SHP77 treated with DMSO at 0.1 percent for 48 hours (cell line): ENCODE measurements at places on chromosomes 13 and 19.
A peak's percentile ranks its signal among the peaks of the same experiment; 100 is the strongest.

DNA sequence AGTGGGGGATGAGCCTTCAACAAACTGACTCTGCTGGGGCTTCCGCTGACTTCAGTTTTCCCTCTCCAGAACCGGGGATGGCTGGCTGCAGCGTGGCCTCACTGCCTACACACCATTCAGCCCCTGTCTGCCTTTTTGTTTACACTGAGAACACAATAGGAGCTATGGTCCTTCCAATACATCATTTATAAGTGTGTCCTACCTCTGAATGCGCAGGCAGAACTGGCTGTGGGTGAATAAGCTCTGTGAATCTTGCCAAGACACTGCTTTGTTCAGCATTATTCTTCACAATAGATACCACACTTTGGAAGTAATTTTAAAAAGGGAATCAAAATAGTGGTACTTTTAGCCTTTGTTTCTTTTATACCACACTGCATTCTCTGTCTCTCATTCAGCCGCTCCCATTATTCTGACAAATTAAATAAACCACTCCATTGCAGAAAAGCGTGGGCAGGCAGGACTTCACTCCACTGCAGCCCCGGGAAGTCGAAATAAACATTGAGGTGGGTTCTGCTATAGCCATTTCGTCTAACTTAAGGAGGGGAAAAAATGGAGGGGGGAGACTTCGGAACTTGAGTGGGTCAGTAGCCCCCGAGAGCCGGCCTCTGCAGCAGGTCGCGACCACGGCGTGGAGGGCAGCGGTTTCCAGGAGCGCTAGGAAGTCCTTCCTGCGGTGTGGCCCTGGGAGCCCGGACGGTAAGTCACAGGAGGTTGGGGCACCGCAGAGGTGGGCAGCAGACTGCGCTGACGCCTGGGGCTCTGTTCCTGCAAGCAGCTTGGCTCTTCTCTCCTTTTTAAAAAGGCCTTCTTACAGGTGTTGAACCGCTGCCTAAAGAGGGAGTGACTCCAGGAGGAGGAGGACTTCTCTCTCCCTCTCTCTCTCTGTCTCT lies 94.8 kb upstream of the SOX1 start:
- DNase-seq, result no peak

DNA sequence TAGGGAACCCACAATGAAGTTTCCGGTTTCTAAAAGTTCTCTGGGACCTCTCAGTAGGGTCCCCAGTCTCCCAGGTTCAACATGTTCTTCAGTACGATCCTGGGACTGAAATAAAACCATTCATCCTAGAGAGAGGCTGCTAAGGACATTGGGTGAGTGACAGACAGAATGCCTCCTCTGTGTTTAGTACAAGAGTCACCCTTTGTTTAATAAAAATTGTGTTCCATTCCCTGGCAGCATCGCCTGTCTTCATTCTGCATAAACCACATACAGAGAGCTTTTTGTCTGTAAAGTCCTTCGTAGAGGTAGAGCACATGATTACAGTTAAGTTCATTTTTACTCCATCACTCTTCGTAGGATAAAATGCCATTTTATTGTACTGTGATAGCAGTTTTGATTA lies 95.3 kb upstream of the GPR12 start:
- no peak for DNase-seq

DNA sequence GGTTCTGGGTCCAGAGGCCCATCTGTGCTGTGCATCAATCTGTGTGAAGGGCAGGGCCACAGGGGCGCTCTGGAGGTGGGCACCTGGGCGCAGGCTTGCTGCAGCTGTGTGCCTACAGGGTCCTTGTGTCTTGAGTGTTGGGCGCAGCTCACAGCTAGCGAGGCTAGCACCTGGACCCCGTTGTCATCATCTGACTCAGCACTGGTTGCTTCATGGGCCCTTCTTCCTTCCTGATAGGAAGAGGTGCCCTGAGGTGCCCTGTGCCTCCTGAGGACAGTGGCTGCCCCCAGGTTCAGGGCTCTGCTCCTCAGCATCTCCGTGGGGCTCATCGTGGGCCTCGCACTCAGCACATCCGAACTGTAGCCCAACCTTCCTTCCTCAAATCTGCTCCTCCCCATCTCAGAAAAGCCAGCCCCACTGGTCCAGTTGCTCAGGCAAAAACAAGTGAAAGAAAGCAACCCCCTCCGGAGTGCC lies 54.8 kb downstream of the GATAD2A start:
- peak; percentile 18 for DNase-seq

DNA sequence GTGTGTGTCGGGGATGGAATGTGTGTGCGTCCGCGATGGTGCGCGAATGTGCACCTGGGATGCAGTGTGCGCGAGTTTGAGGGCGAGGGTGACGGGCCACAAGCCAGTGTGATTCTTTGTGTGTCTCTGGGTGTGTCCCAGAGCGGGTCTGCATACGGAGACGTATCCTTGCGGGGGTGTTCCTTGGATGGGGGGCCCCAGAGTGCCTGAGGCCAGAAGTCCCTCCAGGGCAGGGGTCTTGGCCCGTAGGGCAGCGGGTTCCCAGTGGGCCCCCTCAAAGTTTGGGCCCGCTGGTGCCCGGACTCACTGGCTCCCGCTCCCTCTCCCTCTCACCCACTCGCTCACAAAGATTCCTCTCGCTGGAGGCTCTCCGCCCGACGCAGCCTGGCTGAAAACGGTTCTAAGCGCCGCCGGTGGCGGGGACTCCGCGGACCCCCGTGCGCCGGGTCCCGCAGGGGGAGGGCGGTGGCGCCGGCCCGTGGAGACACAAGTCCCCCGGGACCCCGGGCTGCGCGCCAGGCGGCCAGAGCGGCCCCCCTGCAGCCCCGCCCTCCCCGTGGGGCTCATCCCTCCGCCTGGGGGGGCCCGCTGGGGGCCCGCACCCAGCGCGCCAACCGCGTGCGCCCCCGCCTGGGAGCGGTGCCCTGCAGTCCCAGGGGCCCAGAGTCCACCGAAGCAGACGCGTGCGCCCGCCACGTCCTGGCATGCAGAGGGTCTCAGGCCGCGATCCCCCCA lies 886 bp downstream of the CRLF1 start:
- no peak for DNase-seq

DNA sequence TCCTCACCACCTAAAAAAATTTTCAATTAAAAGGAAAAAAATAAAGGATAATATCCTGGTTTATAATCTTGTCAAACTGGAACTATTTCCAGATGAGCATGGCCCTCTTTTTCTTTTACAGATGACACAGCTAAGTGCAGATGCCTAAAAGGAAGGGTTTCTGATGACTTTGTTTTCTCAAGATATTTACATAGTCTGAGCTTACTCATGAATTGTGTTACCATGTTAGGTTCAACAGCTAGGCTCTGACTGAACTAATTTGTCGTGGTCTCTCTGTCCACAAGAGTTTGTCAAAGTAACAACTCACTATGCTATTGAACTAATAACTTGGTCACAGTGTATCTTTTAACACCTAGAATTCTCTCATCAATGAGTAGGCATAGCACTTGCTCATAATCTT lies 780.8 kb downstream of the GPC5 start:
- no peak for DNase-seq

DNA sequence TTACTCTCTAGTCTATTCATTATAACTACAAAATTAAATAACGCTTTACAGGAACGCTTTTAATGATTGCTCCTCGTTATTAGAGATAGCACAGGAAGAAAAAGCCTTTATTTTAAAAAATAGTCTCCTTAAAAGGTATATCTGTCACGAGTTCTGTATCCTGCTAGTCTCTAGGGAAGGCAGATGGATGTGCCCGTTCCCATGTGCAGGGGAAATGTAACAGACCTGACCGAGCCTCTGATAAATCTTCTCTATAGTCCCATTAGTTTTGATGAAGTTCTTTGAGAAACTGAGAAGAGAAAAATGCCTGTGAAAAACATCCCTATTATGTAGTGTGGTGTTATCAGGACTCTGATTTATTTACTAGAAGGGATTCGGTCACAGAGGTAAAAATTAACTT lies 226.4 kb downstream of the PCDH9 start:
- no peak for DNase-seq

- no peak for DNase-seq
These were observed 148.3 kb downstream of the POSTN start for GRCh38 chr13:37450276-37450675.

DNA sequence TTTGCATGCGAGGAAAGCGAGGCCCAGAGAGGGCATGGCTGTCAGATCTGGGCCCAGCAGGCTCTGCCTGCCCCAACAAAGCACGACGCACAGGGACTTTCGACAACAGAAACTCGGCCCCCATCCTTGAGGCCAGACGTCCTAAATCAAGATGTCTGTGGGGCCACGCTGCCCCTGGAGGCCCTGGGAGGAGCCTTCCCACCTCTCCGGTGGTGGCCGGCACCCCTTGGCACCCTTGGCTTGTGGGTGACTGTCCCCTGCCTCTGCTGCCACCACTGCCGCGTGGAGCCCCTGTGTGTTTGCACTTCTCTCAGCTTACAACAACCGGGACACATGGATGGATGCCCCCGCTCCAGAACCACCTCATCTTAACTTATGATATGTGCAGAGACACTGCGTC lies 4.4 kb downstream of the WDR18 start:
- DNase-seq, result no peak

- DNase-seq, result no peak
These were observed 242.1 kb downstream of the KLF5 start for GRCh38 chr13:73300718-73301425.

DNA sequence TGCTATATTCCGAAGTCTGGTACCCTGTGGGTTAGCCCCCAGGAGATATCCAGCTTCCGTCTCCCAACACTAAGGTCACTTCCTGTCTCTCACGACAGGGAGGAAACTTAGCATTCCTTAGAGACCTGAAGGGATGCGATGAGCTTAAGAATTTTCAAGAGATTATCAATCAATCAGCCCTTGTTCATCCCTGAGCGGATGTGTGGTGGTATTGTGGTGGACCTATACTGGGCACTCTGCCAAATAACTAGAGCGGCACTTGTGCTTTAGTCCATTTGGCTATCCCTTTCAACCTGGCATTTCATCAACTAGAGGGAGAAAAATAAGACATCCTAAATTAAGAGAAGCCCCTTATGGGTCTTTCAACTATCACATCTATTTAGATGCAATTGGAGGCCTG lies 30.9 kb upstream of the ZNF562 start:
- DNase-seq, result no peak

GRCh38 chr13:23858546-23858945 lies 30.7 kb downstream of the MIPEP start:
- no peak for DNase-seq
